T-cell (primary cell): ENCODE measurements at places on chromosomes 1 and 21.

DNA sequence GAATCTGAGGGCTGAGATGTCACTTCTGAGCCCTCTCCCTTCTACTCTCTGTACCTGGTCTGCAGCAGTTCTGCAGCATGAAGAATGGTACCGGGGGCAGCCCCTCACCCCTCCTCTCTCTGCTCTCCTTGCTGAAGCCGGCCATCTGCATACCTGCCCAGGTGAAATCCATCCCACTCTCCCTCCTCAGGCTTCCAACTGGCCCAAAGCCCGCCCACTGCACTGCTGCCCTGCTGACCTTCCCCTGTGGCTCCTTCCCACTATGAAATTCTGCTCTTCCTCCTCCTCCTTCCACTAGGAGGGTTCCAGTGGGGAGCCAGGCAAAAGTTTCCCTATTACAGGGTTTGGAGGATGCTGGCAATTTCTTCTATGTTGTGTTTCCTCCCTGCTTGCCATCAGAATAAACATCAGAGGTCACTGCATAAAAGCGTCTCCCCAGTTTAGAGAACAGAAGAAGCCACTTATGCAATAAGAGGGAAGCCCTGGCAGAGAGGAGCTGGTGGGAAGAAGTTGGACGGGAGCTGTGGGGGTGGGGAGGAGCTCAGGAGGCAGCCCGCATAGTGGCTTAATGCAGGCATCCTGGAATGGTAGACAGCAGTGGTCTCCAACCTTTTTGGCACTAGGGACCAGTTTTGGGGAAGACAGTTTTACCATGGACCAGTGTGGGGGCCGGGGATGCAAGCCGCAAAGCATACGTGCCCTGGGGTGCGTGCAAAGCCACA is 30.3 kb downstream of the TMCO4 start:
- no peak for DNase-seq

DNA sequence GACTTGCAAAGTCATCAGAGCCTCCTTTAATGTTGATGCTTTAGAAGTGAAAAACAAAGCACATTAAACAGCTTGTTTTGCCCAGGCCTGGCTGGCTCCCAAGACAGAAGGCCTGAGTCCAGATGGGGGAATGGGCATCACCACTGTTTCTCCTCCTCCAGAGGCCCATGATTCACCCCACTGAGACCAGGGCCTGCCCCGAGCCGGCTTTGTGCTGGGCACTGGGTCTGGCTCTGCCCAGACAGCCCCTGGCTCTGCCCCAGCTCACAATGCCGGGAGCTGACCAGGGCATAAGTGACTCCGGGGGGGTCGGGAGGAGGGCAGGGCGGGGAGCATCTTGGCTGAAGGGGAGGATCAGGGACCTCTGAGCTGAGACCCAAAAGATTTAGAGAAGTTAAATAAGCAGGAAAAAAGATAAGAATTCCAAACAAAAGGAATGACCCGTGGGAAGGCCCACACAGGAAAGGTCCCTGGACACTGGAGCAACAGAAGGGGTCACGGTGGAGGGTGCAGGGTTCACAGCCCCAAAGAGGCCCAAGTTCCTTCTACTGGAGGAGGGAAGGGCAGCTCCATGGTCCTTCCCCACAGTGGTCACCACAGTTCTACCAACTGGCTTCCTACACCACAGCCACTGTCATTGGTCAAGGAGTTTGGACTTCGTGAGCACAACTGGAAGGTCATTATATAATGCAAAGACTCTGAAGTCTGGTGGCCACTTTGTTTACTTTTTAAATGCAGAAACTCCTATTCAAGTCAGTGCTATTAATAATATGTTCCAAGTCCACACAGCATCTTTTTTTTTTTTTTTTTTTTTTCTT is 5.5 kb downstream of the C2CD2 start:
- DNase-seq = no peak

- peak; percentile 15 for DNase-seq
Measured at GRCh38 chr1:174258148-174258550, 98.8 kb downstream of the RABGAP1L start.

DNA sequence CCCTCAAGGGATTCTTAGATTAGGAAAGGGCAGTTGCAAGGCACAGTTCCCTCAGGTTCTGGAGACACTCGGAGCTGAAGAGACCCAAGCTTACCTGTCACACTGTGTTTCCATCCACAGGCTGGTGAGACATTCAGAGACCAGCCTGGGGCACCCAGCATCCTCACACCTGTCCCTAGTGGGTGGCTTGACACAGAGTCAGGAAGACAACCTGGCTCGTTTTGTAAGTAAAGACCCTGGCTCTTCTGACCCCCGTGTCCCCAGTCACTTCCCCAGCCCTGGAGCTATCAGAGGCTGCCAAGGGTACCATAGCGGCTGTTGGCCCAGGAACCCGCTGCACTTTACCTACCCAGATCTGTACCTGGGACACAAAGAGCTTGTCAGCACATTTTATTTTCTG is 409.8 kb downstream of the MATN1 start:
- DNase-seq = no peak

- DNase-seq = no peak
Measured at GRCh38 chr1:90356101-90356500, 361.0 kb downstream of the BARHL2 start.
